Glutamatergic neuron (in vitro differentiated cells): ENCODE measurements at places on chromosomes 12 and 14.
A peak's percentile ranks its signal among the peaks of the same experiment; 100 is the strongest.

DNA sequence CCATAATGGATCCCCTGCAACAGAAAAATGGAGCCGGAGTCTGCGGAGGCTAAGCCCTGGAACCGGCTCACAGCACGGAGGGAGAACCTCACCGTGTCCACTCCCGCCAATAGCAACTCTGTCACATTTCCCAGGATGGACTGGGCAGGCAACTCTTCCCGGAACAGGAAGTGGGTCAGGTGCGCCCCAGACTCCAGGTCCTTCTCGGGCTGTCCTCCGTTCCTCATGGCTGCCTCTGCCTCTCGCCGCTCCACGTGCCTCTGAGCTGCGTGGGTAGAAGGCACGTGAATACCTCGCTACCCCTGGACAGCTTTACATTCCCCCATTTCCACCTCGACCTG is 2.2 kb downstream of the CYP27B1 start:
- no peak for DNase-seq

DNA sequence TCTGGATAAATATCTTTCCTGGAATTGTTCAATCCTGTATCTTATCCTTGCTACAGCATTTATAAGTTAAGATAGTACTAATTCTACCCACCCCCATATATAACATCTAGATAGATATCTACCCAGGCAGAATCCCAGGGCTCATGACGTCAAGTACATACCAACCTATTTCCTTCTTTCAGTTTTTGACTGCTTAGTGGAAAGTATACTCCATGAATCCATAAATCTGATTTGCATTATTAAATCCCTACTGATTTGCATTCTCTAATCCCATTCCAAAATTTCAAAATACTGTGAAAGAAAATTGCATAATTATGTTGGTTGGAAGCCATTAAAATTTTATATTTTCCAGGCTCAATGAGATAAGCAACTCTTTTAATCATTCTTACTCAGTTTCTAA is 111.7 kb downstream of the KITLG start:
- DNase-seq: no peak

- DNase-seq: no peak
Measured at GRCh38 chr12:15270591-15270990, 49.4 kb upstream of the RERG start.

DNA sequence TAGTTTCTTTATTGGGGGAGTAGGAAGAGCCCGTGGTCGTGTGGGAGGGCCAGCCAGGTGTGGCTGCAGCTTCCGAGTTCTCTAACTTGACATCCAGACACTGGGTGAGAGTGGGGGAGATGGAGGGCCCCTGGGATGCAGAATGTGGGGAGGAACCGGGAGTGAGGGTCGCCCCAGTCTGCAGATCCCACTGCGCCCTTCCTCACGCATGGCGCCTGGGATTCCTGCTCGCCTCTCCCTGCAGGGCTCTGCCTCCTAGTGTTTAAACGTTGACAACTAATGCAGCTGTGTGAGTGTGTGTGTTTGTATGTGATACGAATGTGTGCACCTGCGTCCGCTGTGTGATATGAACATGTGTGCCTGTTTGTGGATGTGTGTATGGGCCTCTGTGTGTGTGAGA is 34.6 kb downstream of the FZD10 start:
- DNase-seq: no peak

- no peak for DNase-seq
Measured at GRCh38 chr14:24463884-24464785, 21.6 kb upstream of the SDR39U1 start.

DNA sequence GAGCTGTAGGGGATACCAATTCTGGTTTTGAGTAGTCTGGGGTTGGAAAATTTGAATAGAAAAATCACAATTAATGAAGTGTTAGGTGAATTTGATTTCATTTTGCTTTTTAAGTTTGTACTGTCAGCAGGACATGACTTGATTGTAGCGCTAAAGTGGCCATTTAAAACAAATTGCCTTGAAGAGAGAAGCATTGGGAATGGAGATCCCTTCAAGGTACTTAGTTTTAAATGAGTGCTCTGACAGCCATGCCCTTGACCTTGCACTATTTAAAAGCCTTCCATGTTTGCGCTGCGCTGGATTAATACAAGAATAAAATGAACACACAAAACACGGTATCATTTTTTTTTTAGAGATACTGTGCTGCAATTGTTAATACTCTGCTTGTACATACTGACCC is 345.9 kb downstream of the NAV3 start:
- no peak for DNase-seq

DNA sequence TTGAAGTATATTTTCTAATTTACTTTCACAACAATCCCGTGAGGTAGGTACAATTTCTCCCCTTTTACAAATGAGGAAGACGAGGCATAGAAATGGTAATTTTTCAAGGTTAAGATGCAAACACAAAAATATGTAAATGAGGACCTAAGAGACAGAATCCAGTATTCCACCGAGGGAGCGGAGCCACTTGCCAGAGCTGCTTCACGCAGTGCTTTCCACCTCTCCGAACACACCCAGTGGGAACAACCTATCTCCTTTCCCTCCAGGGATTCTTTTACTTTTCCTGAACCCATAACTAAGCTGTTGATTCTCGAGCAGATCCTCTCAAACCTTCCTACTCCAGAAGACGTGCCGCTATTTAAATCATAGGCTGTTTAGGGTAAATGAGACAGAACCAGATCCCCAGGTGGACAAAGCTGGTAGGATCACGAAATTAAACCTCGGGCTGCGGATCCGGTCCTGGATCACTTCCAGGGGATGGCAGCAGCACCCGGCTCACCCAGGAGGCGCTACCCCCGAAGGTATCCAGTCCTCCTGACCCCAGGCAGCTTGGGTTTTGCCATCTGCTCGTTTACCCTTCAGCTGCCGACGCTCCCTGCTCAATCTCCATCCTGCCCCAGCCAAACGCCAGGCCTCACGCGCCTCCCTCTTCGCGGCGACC is 1.5 kb downstream of the DDHD1 start:
- peak; percentile 52 for DNase-seq

DNA sequence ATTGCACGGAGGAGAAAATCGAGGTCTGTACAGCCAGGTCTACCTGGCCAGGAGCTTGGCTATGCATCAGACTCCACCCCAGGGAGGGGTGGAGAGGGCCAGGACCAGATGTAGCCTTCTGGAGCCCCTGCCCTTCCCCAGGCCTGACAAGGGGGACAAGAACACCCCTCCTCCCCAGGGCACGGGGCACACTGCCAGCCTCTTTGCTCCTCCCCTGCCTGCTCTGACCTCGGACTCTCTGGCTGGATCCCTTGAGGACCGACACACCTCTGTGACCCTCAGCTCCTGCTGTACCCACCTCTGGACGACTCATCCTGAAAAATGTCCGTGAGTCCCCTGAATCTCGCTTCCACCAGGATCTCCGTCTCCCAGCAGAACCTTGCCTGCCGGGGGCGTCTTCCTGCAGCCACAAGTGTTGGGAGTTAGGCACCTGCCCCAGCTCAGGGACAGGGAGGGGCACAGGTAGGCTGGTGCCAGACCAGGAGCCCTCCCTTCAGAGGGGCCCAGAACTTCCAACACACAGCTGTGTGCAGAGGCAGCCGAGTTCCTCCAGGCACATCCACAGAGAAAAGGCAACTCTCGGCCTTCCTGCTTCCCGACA is 21.8 kb downstream of the AHNAK2 start:
- DNase-seq: peak; percentile 7

GRCh38 chr12:6884539-6884938 is 11.4 kb upstream of the SPSB2 start:
- DNase-seq: no peak

DNA sequence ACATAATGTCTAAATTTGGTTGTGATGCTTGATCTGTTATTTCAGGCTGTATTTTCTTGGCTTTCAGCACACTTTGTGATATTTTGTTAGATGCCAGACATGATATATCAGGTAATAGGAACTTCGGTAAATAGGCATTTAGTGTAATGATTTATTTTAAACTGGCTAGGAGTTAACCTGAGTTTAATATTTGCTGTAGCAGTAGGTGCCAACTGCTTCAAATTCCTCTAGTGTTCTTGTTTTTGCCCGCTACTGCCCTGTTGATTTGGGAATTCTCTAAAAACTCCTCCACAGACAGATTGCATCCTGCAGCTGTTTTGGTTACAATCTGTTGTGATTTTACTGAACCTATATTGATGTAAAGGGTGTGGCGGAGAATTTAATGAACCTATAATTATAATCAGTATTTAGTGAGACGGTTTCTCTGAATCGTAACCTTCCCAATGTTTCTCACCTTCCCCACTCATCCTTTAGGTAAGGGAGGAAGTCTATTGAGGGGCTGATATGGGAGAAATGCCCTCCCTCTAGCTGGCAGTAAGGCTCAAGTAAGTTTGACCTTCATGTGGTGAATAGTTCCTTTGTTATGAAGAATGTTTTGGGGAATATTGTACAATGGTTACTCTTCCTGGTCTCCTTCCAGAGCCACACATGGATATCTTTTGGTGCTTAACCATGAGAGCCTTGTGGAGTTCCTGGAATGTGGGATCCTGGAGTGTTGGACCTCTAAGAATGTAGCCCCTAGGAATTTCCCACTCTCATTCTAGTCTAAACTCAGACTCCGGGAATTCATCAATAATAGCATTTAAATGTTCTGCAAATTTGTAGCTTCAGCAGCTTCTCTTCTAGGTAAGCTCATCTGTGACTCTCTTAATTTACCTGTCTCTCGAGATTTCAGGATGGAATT is 634.1 kb downstream of the FSCB start:
- no peak for DNase-seq

DNA sequence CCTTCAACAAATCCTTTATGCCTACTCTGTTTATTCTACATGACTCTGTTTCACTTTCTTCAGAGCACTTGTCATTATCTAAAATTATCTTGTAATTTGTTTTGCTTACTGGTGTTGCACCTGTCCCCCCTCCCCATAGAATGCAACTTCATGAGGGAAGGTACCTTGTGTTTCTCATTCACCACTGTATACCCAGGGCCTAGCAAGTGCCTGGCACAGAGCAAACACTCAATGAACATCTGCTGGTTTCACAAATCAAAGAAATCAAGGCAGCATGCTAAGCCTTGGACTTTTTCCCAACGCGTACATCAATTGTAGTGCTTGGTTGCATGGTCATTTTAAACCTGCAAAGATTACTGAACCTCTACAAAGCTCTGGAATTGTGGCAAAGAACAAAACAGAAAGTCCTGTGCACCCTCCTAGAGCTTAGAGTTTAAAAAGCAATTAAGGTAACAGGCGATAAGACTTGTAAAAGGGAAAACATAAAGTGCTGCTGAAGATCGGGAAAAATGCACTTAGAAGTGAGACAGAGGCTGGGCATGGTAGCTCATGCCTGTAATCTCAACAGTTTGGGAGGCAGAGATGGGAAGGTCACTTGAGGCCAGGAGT is 479.1 kb downstream of the MED13L start:
- no peak for DNase-seq

GRCh38 chr12:113910751-113911272 is 55.3 kb downstream of the RBM19 start:
- no peak for DNase-seq

GRCh38 chr12:1993871-1994371 is 10.3 kb downstream of the DCP1B start:
- no peak for DNase-seq

DNA sequence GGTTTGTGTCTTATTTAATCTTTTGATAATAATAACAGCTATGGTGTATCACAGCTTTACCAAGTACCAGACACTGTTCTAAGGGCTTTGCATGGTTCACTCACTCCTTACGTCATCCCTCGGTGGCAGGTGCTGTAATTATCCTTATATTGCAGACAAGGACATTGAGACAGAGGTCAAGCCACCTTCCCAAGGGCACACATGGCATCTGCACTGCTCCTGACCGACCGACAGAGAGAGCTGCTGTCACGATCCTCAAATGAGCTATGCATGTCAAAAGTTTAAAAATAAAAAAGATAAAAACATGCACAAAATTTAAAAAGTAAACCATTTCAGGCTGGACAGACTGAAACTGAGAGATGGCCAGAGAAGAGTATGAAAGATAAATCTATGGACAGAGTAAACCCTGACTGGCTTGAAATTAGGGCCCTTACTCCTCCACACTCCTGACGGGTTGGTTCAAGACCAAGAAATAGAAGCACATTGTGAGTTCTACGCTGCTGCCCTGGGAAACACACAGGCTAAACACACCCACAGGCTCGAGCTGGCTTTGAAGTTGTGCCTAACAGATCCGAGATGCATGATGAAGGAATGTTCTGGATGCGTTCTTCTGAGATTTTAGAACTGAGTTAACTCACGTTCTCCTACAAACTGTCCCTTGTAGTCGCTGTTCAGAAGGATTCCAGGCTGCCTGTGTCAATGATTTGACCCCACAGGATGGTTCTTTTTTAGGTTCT is 268.7 kb downstream of the ZFP36L1 start:
- DNase-seq: no peak

- no peak for DNase-seq
Measured at GRCh38 chr12:27905285-27906126, 67.0 kb downstream of the PTHLH start.

DNA sequence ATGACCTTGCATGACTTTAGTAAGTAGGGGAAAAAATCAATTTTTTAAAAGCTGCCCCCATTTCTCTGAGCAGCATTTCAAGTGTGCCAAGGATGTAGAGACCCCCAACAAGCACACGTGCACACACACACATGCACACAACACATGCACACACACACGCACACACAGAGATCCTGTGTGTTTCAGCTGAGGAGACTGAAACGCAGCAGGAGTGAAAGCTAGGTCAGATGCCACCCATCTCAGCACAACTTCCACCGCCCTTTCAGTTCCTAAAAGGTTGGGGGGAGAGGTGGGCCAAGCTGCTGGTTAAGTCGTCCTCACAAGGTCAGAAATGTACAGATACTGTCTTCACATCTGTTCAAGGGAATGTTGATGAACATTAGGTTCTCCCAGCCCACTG is 13.9 kb downstream of the MYL2 start:
- DNase-seq: no peak

GRCh38 chr12:31967539-31967938 is 8.3 kb downstream of the RESF1 start:
- no peak for DNase-seq

DNA sequence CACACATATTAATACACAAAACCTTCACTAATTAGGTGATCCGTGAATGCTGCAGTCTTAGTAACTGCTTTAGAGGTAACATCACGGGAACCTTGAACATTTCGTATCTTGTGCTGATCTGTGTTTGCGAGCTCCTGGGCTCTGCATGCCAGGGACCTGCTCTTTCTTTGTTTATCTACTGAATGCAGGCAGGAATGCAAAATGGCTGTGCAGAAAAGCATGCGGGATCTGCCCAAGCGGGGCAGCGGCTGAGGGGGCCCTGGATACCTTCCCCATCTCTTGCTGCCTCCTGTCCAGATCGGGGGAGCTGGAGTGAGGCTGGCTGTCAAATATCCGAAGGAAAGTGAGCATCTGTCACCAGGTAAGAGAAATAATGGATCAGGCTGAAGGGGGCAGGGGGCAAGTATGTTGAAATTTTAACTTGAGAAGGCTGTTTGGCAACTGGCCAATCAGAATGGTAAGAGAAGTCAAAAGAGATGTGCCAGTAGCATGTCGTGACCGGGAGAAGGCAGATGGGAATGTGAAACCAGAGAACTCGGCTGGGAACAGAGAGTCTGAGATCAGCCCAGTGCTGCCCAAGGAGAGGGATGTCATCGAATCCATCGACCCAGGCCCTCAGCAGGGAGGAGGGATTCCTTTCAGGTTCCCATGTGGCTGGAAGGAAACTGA is 191.4 kb downstream of the TTC7B start:
- DNase-seq: peak; percentile 45
